ENCODE measurements at places on chromosomes 2 and 18.

DNA sequence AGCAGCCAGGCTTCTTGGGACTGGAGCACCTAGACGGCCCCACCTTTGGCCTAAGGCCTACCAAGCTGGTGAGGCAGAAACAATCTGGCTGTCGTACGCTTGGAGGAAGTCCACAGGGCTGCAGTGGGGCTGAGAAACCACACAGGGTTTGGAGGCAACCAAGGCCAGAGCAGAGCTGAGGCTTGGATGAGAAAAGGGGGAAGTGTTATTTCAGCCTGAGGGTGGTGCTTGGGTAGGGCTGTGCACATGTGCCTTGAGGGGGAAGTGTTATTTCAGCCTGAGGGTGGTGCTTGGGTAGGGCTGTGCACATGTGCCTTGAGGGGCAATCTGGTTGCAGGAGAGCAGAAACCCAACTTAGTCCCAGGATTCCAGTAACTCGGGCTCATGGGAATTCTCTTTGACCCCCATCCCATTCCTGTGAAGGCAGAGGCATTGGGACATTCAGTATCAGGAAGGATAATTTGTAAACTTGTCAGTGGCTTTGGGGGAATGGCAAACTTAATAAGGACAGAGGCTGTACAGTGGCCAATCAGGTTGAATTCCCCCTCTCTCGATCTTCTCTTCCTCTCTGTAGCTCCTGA lies 971 bp upstream of the FBXO41 start:
- peak; percentile 86 for DNase-seq

GRCh38 chr18:62512532-62512931 lies 10.3 kb upstream of the ZCCHC2 start:
- DNase-seq, result no peak

DNA sequence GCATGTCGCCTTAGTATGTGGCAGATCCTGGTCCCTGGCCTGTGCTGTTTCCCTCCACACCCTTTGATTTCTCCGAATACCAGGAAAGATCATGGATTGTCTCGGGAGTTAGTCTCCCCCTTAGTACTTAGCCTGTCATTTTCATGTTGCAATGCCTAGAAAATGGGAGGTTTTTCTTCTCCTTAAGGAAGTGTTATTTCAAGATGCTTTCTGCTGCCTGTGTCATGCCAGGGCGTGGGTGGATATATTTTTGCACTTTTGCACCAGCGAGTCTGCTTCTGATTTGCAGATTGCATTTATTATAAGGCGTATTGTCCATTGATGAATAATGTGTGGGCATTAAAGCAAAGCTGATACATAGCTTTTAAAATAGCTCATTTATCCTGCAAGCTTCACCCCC lies 223.5 kb downstream of the NEDD4L start:
- DNase-seq, result no peak

DNA sequence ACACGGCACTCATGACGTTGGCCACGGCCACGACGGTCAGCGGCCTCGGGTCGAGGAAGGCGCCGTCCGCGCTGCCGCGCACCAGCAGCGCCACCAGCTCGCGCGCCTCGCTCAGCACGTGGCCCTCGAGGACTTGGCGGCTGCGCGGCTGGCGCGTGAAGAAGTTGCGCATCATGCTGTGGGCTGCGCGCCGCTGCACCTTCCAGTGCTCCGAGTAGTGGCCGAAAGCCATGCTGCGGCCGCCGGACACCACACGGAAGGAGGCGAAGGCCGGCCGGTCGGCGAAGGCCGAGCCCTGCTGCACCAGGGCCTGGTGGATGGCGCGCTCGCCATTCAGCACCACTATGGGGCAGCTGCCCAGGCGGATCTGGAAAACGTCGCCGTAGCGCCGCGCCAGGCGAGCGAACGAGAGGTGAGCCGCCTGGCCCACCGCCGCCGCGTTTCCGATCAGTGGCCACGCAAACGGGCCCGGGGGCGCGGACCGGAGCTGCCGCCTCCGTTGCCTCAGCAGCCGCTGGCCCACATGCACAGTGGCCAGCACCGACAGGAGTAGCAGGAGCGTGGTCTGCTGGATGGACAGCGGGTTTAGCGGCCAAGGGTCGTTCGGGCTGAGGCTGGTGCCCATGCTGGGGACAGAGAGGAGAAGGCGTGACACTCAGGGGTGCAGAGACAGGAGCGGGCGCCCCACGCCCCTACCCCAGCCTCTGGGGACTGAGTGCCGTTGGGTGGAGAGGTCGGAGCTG lies 1.0 kb downstream of the CYP1B1 start:
- DNase-seq, result no peak

GRCh38 chr2:156874707-156875106 lies 382.8 kb upstream of the GALNT5 start:
- DNase-seq, result no peak

GRCh38 chr2:47295981-47296635 lies 106.8 kb upstream of the MSH2 start:
- no peak for DNase-seq

DNA sequence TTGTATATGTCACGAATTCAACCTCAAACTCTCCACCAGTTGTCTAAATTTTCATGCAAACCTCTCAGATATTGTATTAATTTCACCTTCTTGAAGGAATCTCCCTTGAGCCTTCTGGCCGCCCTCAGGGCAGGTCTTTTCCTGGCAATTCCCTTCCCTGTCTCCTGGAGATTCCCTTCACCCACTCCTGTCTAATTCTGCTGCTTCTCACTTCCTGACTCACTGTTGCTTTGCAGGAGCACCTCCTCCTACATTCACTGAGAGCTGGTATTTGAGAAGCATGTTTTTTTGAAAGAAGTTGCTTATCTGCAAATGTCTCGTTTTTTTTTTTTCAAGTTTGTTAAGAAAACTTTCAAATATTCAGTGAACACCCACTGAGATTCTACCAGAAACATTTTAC lies 79.9 kb upstream of the OTOS start:
- DNase-seq, result no peak

GRCh38 chr2:11342551-11343367 lies 1.7 kb downstream of the ROCK2 start:
- DNase-seq, result peak; percentile 9

DNA sequence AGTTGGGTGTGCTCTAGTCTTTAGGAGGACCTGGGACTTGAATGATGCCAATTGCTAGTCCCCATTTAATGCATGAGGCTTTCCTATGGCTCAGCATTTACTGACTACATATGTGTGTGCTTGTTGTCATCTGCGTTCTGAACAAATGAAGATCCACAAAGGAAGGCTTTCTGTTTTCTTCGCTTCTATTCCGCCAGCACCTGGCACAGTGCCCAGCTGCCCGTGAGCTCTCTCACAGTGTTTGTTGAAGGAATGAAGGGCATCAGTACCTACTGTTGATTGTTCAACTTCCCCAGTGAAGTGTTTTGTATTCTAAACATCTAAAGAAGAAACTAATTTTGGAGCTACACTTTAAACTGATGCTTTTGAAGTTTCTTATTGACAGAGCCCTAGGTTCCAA lies 122.4 kb upstream of the LINC00305 start:
- DNase-seq, result no peak

- no peak for DNase-seq
Measured at GRCh38 chr2:53422979-53423378, 344.6 kb upstream of the CHAC2 start.

- peak; percentile 23 for DNase-seq
Measured at GRCh38 chr2:15588329-15588919, 3.2 kb upstream of the DDX1 start.

GRCh38 chr2:232238108-232238507 lies 140.4 kb upstream of the ALPP start:
- no peak for DNase-seq

DNA sequence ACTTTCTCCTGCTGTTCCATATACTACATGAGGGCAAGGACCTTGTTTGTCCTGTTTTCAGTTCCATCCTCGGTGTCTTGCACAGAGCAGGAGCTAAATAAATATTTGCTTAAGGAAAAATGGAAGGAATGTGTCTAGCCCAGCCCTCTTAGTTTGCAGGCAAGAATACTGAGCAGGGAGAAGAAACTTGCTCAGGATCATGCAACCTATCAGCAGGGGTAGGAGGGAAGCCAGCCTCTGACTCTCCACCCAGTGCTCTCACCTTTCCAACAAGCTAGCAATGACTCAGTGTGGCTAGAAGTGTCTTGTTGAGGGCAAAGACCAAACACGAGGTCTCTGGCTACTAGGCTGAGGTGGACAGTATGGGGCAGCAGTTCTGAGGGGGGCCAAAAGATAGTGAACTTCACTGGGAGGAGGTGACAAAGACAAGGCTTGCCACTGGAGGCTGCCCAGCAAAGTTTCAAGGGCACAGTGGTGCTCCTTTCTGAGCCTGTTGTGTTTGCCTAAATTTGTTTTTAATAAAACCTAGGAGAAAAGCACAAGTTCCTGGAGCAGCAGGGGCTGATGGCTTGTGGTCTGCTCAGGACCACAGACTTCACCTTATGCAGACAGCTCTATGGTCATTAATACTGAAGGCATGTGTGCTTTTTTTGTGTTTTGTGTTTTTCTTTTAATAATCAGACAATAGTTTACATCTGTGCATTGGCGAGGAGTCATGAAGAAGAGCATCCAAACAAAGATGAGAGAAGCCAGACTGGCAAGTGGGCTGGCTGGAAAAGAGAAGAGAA lies 49.1 kb upstream of the CTAGE1 start:
- no peak for DNase-seq

- no peak for DNase-seq
Measured at GRCh38 chr2:100248044-100248330, 74.3 kb downstream of the LONRF2 start.

- DNase-seq, result no peak
Measured at GRCh38 chr2:152015552-152015951, 83.3 kb downstream of the CACNB4 start.

DNA sequence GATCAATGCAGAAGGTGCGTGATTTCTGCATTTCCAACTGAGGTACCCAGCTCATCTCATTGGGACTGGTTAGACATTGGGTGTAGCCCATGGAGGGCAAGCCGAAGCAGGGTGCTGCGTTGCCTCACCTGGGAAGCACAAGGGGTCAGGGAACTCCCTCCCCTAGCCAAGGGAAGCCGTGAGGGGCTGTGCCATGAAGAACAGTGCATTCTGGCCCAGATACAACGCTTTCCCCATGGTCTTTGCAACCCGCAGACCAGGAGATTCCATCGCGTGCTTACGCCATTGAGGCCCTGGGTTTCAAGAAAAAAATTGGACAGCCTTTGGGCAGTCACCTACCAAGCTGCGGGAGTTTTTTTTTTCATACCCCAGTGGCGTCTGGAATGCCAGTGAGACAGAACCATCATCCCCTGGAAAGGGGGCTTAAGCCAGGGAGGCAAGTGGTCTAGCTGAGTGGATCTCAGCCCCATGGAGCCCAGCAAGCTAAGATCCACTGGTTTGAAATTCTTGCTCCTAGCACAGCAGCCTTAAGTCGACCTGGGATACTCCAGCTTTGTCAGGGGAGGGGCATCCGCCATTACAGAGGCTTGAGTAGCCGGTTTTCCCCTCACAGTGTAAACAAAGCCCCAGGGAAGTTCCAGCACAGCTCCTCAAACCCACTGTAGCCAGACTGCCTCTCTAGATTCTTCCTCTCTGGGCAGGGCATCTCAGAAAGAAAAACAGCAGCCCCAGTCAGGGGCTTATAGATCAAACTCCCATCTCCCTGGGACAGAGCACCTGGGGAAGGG lies 21.7 kb downstream of the TFPI start:
- no peak for DNase-seq

DNA sequence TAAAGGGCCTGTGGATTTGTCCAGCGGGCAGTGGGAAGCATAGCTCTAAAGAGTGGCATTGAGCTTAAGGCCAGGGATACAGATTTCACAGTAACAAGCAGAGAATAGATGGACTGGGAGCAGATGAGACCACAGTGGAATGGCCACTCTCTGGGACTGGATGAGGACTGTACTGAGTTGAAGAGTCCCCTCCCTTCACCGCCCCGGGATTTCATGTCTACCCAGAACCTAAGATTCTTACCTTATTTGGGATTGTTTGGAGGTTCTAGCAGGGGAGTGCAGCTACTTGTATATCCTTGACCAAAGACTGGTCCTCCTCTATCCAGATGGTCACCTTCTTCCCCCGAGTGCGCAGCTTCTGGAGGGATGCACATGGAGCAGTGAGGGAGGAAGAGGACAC lies 28.0 kb upstream of the EFEMP1 start:
- no peak for DNase-seq

DNA sequence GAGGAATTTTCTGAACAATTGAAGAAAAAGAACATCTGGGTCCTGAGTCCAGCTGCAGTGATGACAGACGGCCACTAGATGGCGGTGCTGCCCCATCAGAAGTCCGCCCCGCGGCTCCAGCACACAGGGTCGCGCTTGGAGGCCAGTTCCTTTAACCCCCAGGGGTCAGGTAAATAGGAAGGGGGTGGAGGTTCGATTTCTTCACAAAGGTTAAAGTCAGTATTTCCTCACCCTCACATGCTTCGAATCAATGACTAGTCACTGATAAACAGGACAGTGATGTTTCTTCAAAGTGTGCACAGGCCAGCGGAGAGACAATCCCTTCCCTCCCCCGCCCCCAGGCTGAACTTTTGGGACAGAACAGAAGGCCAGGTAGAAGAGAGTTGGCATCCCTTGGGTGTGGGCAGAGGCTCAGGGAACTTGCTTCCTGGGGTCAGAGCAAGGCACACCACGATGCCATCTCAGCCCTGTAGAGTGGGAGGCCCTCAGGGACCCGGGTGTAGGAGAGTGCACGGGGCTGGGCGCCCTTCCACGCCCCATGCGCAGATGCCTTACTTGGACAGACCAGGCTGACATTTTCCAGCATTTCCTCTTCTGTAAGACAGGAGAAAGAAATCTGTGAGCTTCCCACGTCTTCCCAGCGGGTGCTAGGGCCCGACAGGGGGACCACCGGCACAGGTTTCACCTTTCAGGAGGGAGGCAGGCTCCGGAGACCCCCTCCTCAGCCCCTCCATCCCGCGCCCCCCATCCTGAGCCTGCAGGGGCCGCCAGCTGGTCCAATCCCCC lies 722 bp downstream of the APOB start:
- peak; percentile 71 for DNase-seq

DNA sequence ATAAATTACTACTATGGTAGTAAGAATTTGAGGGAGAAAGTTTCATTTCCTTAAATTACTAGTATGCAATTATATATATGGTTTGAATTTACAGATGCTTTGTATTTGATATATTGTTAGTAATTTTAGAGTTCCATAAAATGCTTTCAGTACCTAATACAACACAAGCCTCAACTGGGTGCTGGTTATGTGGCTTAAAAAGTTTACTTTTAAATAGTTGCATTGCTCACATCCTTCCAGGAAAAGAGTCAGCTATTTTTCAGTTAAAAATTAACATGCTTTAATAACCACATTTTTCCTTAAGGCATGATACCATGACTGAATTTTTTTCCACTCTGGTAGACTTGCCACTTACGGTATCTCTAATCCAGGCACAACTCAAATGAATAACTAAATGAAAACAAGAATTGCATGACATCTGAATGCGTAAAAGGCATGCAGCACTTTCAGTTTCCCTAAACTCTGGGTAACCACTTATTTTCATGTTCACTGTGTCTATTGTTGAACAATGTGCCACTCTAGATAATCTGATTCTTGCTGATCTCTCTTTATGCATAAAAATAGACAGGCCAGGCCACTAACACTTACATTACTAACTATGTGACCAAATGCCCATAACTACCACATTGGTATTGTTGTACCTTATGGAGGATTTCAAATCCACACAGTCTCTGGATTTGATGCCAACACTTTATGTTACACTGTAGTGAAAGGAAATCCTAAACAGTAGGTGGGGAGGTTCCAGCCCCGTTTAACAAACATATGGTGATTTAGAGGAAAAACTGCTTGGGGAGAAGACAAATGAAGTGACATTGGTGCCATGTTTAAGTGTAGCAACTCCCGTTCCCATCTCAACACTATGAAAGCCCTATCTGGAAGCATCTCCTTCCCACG lies 35.5 kb upstream of the SLC35F5 start:
- peak; percentile 43 for DNase-seq
